ENCODE measurements at places on chromosomes 4 and X. TPM values are rescaled to one million over a fixed set of nuclear protein-coding genes. Genes with fewer than 3 reads are reported as not detected.

GRCh38 chrX:102651242-102652011 is at the start of gene GPRASP1:
GPRASP1 (plus strand) TSS chrX:102651483; CDS start chrX:102653914, 2,431 bp downstream.
- DNase-seq = no peak

DNA sequence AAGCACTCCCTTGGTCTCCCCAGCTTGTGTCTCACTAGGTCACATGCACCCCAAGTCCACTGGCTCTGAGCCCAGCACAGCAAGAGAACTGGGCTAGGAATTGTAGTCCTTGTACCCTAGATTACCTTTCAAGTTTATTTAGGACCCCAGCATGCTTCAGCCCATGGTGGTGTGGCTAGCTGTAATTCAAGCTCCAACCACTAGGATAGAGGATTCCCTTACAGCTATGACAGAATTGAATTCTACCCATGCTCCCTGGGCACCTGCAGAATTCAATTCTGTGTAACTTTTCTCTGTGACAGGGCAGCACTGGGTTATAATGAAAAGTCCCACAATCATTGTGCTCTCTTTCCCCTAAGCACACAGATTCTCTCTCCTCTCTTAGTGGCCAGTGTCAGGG is 253.8 kb upstream of the DMD start:
- no peak for DNase-seq

POF1B gene
- polyA plus RNA-seq = 3.8 TPM

- DNase-seq = no peak
Observed at GRCh38 chr4:26192899-26193869, 127.6 kb upstream of the RBPJ start.

SLC16A2 gene
- 19.2 TPM for polyA plus RNA-seq

ADH6 gene
- polyA plus RNA-seq = 0.16 TPM

DNA sequence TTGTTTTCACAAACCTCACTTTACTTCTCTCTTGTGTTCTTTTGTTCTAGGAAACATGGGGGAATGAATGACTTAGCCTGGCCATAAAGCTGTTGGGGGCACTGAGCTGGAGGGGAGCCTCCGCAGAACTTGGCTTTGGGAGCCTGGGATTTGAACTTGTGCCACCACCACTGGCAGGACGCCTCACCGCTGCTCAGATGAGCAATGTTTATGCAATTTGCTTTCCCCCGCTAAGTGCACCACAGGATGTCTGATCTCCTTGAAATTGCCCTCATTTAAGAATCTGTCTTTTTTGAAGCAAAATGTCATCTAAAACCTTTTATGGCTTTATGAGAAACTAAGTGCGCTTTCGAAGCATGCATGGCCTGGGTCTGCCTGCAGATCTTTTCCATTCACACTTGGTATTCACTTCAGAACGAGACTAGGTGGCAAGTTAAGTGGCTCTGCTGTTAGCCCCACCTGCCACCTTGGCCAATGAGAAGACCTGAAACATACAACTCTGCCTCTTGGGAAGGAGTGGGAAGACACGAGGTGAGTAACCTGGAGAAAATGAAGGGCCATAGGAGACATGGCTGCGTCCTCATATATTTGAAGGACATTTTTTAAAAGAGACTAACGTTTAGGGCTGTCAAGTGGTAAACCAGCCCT is 119.3 kb downstream of the LDB2 start:
- no peak for DNase-seq

DNA sequence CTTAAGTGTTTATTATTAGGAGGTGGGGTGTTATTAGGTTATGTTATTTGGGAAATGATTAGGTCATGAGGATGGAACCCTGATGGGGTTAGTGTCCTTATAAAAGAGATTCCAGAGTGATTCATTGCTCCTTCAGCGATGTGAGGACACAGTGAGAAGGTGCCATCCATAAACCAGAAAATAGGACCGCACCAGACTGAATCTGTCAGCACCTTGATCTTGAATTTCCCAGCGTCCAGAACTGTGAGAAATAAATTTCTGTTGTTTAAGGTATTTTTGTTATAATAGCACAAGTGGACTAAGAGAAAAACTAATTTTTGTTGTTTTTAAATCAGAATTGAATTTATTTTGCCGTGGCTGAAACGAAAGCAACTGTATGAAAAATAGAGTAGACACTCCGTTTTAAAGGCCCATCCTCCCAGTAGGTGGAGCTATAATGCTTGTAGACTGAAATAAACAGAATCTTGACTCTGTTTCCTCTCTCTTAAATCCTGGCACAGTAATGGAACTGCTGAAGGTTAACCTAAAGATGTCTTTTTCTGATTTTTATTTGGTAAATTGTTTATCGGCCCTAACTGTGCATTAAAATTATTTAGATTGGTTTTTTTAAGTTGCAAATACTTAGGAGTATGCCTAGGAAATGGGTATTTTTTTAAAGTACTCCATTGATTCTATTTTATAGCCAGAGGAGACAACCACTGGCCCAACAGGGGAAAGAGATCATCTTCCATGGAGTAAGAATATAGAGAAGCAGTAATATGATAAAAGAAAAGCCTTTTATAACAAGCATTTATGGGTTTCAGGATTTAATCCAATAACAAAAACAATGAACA is 133.2 kb upstream of the ADAMTS3 start:
- peak; percentile 3 for DNase-seq

- no peak for DNase-seq
Observed at GRCh38 chr4:8775121-8775520, 96.5 kb downstream of the HMX1 start.

IDS gene
- 40.6 TPM for polyA plus RNA-seq

- DNase-seq = no peak
Observed at GRCh38 chr4:153480704-153481103, 14.5 kb downstream of the TMEM131L start.

SORBS2 gene
- polyA plus RNA-seq = 0.11 TPM

DNA sequence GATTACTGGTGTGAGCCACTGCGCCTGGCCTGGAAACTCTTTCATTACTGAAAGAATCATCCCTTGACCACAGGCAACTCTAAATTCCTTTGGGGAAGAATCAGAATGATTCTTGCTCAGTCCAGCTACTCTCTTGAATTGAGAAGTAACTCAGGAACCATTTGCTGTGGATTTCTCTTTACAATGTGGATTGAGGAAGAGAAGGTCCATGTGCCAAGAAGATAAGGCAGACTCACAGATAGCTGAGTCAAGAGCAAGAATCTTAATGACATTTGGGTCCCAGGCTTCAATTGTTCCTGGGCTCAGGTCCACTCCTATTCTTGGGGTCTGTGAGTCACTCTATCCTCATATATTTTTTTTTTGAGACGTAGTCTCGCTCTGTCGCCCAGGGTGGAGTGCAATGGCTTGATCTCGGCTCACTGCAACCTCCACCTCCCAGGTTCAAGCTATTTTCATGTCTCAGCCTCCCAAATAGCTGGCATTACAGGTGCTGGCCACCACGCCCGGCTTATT is 6.2 kb upstream of the MGARP start:
- DNase-seq = no peak

DNA sequence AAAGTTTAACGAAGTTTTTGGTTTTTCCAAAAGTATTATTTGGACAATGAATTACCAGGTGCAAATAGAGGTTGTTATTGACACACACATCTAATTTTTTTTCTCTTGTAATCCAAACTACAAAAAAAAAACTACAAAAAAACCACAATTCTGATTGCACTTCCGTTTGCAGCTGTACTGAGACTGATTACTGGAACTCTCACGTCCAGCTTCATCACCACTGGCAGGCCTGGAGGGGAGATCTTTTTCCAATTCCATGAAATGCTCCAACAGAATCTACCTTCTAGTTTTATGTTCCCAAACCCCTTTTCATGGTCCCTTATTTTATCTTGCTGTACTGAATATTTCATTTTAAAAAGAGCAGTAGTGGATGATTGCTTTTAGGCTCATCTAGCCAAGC is 1118.3 kb downstream of the C4orf33 start:
- DNase-seq = no peak

GRCh38 chrX:69113723-69114122 is 51.5 kb downstream of the PJA1 start:
- DNase-seq = no peak

DNA sequence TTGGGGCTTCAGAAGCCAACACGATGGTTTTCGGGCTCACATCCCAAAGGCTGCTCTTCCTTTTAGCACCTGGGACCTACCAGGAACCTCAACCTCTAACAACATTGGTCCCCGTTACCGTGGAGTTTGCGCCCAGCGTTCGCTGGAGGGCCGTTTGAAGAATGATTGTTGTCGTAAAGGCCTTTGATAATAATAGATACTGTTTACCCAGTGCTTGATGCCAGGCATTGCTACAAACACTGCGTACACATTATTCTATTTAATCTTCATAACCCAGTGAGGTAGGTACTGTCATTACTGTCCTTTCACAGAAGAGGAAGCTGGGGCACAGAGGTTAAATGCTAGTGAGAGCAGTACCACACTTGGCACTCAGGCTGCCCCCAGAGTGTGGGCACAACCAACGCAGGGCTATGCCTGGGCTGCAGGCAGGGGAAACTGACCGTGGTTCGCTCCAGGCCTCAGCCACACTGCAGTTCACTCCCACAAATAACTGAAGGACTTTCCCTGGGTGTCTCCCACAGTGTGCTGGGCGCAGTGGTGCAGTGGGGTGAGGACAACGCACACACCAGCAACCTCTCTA is 1.0 kb upstream of the ACSL1 start:
- no peak for DNase-seq

GRCh38 chr4:78710536-78710935 is 65.6 kb upstream of the BMP2K start:
- DNase-seq = no peak

GRCh38 chr4:185998791-185999190 is 70.2 kb upstream of the TLR3 start:
- DNase-seq = no peak

DNA sequence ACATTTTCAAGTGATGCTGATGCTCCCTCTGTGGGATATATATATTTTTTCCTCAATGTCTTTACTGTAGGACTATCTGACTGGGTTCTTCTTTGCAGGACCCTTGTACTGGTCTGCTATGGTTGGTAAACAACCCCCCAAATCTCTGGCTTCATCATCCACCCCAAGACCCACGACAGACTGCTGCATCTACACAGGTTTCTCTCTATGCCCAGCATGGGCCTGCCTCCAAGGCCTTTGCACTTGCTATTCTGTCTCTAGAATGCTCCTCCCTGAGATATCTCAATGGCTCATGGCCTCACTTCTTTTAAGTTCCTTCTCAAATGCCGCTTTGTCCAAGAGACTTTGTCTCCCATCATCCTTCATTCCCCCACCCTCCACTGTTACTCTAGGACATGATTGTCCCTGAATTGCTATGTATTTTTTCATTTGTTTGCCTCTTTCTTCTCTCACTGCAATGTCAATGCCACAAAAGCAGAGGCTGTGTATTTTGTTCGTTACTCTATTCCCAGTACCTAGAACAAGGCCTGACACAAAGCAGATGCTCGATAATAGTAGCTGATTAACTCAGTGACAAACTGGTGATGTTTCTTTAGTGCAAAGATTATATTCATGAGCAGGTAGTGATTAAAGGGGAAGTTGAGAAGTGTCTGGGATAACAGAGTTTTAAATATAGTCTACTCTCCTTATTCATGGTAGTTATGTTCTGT is 6.6 kb downstream of the EVC start:
- DNase-seq = no peak

- DNase-seq = peak; percentile 75
Observed at GRCh38 chr4:147831551-147832171, 99.8 kb downstream of the ARHGAP10 start.

MAGEA2 gene
- not detected for polyA plus RNA-seq

GRCh38 chr4:25939330-25939729 is 25.3 kb downstream of the SMIM20 start:
- DNase-seq = no peak

EGFL6 gene
- polyA plus RNA-seq = not detected

FDCSP gene
- polyA plus RNA-seq = not detected

- DNase-seq = no peak
Observed at GRCh38 chr4:159137176-159137575, 34.3 kb downstream of the RAPGEF2 start.

GRCh38 chrX:16848541-16848940 is 21.6 kb downstream of the RBBP7 start:
- no peak for DNase-seq

UGT2B15 gene
- 0.08 TPM for polyA plus RNA-seq

GRCh38 chrX:12378253-12378652 is 240.0 kb downstream of the FRMPD4 start:
- no peak for DNase-seq

DNA sequence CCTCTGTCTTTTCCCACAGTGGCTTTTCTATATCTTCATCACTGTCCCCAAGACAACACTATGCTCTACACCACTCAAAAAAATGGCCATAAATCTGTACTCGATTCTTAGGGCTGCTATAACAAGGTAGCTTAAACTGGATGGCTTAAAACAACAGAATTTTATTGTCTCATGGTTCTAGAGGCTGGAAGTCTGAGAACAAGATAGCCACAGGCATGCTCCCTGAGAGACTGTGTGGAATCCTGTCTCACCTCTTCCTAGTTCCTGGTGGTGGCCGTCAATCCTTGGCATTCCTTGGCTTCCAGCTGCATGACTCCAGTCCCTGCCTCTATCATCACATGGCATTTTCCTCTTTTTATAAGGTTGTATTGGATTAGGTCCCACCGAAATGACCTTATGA is 70.7 kb upstream of the DCLK2 start:
- peak; percentile 64 for DNase-seq

DNA sequence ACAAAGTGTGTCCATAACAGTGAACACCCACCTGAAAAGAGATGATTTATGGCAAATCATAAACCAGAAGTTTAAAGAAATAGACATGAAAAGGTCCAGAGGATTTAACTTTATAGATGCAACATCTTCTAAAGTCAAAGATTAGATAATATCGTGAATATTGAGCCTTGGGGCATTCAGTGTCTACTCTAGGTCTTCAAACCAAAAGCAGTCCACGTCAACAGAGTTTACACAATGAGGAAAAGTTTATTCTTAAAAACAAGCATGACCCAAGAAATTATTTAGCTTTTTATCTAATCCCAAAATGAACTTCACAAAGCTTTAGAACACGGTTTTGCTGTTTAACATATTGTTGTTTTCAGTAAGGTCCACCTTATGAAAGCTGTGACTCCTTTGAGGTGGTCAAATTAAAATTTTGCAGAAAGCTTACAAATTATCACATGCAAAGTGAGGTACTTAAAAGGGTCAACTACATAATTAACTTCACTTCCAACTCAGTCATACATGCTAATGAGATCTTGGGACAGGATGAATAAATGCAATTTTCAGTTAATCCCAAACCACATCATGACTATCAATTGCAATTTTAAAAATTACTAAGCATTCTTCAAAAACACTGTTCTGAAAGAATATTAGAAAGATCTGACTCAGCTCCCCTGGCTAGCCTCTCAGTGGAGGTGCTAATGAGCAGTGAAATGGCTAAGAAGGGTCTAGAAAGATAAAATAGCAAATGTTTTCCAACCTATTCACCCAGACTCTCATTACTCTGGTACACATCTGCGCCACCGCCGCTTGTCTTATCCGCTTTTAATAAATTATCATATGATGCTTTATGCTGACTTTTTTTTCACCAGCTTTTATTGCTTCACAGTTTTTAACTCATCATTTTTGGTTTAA is 92.4 kb upstream of the WDR17 start:
- no peak for DNase-seq

BMX gene
- not detected for polyA plus RNA-seq

GRCh38 chrX:97539970-97540519 is 656.3 kb downstream of the RPA4 start:
- DNase-seq = no peak

OTUD6A gene
- polyA plus RNA-seq = not detected

GTPBP6 gene
- 39.4 TPM for polyA plus RNA-seq

- no peak for DNase-seq
Observed at GRCh38 chr4:15855804-15856475, 77.8 kb downstream of the CD38 start.

RIBC1 gene
- 1.5 TPM for polyA plus RNA-seq

GRCh38 chrX:108361316-108361715 is 76.9 kb downstream of the COL4A6 start:
- no peak for DNase-seq

LETM1 gene
- polyA plus RNA-seq = 29.6 TPM

AFF2 gene
- not detected for polyA plus RNA-seq
